NCI-H82 (cell line): ENCODE measurements at places on chromosomes 13 and 19.

- peak; percentile 59 for DNase-seq
Measured at GRCh38 chr13:48647625-48648024, 6.1 kb upstream of the CYSLTR2 start.

- no peak for DNase-seq
Measured at GRCh38 chr19:29538146-29538545, 12.4 kb downstream of the VSTM2B start.

DNA sequence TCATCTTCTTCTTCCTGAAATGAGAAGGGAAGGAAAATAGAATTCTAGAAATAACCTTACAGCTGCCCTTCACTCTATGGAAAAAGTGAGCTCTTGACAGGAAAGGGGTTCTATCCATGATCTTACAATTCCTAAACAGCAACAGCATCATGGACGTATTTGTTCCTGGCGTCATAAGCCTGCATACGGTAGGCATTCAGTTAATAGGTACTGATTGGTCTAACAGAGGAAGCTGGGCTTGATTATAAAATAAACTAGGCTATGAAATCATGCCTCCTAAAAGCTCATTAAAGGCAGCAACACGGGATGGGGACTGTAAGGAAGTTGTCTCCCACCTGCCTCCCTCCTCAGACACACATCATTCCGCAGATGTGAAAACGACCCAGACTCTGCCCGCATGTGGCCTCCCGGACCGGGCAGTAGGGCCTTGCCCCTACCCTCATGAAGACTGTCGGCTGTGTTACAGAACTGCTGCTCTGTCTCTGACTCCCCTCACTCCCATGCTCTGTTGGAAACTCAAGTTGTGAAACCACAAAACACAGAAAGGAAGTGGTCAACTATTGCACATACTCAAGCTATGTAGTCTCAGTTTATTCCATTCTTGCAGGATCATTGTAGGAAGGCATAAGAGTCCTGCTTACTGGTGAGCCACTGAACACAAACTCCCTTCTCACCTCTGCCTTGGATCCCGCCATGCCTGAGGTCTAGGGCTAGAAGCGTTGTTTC lies 129.8 kb downstream of the DLEU7 start:
- DNase-seq, result no peak

- no peak for DNase-seq
Measured at GRCh38 chr19:29953352-29954247, 11.6 kb downstream of the URI1 start.

GRCh38 chr13:114080739-114081561 lies 51.5 kb downstream of the RASA3 start:
- DNase-seq, result no peak

DNA sequence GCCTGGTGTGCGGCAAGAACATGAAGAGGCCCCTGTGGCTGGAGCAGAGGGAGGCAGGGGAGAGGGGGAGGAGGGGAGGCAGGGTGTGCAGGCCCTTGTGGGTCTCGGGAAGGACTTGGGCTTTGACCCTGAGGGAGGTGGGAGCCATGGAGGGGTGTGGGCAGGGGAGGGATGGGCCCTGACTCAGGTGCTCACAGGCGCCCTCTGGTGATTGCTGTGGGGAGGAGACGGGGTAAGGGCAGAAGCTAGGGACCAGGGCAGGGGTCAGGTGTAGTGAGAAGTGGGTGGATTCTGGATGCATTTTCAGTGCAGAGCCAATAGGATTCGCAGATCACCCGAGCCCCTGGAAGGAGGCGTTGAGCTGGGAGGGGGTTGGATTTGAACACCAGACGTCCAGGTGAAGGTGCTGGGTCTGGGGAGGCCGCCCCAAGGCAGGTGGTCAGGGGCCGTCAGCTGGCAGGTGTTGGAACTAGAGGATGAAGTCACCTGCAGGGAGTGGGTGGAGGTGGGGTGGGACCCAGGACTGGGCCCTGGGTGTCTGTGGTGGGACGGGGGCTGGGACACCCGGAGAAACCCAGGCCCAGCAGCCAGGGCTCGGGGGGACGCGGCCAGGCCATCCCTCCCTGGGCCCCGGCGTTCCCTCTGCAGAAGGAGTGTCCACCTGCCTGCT lies 185.4 kb downstream of the KDM4B start:
- peak; percentile 52 for DNase-seq

DNA sequence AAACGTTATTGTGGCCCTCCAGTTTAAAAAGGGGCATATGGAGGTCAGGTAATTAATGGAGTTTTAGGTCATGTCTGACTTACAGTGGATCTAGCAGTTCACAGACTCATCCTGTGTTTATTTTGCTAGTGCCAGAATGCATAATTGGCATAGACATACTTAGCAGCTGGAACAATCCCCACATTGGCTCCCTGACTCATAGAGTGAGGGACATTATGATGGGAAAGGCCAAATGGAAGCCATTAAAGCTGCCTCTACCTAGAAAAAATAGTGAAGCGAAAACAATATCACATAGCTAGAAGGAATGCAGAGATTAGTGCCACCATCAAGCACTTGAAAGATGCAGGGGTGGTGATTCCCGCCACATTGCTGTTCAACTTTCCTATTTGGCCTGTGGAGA lies 610.7 kb downstream of the SLITRK5 start:
- DNase-seq, result no peak

DNA sequence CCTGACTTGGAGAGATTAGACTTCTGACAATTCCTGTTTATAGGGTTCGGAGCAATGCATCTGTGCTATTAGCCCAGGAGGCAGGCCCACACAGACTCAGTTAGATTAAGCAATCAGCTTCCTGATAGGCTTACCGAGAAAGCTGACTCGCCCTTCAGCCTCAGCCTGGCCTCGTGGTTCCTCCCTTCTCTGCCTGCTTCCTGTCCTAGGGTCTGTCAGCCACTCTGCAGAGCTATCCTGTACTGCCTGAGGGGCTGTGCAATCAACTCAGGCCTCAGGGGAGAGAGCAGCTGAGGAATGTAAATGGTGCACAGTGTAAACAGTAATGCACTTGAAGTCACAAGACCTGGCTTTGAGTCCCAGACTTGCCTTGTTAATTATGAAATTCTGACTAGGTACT lies 30.7 kb downstream of the HTR2A start:
- peak; percentile 96 for DNase-seq

- DNase-seq, result no peak
Measured at GRCh38 chr13:26236296-26236695, 14.2 kb upstream of the RNF6 start.

DNA sequence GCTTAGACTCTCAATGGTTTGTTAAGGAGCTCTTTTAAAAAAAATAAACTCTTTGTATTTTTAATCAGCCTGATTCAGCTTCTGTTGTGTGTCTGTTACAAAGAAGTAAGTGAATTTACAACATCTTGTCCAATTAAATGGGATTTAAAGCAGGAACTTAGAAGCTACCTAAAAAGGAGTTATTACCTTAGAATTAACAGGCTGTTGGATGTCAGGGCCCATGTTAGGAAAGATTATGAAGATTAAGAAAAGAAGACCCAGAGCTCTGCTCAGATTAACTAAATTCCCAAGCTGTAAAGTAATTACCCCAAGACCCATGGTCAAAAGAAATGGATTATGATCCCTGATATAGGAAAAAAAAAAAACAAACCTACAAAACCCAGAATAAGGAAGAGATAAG lies 44.1 kb upstream of the ZNF780A start:
- peak; percentile 83 for DNase-seq

DNA sequence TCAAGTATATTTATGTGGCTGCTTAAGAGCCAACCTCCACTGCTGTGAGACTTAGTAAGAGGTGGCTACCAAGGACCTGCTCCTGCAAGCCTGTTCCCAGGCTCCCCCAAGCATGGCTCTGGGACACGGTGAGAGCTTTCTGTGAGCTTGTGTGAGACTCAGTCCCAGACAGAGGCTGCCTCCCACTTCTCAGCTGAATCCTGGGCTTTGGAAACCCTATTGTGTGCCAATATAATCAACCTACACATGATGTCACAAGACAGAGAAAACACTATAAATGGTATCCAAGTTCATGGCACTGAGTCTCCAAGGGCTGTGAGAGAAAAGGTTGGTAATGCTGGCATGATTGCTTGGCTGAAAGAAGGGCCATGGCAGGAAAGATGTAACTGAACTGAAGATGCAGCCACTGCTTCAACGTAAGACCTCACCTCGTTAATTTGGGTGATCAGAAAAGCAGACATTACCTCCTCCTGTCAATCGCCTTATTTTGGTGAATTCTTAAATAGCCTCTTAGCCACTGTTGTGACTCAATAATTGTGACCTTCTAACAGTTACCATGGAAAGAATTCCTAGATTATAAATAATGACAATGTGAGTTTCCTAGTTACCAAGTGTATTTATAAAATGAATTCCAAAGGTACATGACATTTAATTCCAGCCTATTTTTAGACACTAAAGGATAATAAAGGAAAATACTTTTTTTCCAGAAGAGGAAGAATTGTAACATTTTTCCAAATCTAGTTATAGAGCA lies 332.0 kb downstream of the IRS2 start:
- DNase-seq, result no peak
